CD4-positive, alpha-beta T cell treated with Interleukin-17A for 1 hour (primary cell): ENCODE measurements at places on chromosomes 13 and 19.

GRCh38 chr19:798415-799075 lies 1.3 kb downstream of the PTBP1 start:
- DNase-seq, result no peak

DNA sequence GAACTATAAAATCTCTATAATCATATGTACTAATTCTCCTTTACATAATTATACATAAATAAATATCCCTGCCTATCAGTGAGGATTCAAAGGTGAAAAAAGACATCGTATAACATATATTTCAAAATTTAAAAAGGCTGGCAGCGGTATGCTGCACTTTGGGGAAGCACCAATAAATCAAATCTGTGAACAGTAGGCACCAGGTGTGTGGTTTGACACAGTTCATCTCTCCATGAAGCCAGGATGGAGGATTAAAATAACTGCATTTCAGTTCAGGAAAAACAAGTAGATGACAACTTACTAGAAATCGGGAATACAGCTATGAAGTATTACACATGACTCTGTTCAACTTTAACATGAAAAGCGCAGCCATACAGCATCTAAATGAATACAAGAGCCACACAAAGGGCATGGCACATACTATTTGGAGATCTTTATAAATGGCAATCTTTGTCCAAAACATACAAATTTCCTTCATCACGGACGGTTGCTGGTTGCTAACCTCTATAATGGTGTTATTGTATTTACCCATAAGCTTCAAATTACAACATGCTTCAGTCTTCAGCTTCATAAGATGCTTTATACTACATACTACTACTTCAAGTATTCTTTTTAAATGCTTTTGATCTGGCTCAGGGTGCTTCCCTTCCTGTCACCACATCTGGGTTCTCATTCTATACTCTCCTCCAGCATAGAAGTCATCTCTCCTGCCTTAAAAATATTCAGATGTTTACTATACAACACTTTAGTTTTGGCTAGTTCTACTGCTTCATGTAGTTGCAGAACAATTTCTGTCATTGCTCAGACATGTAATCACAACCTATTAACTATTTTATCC lies 128.7 kb downstream of the KLF12 start:
- DNase-seq, result no peak

- DNase-seq, result no peak
Observed at GRCh38 chr13:107170270-107170931, 602.5 kb upstream of the ARGLU1 start.

DNA sequence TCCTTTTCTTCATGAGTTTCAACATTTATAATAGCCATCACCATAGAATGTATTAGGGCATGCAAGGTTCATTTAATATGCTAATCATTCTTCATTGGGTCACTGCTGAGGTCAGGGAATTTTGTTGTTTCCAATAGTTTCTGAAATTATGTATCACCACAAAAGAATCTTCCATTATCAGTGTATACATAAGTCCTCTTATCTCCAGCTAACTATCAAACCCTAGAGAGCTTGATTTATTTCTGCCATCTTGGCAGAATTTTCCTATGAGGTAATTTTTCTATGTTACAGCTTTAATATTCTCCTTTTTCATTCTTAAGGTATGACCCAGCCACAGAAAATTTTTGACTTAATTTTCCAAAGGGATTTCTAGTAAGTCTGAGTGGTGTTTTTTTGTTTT lies 415.0 kb upstream of the SLITRK1 start:
- no peak for DNase-seq

DNA sequence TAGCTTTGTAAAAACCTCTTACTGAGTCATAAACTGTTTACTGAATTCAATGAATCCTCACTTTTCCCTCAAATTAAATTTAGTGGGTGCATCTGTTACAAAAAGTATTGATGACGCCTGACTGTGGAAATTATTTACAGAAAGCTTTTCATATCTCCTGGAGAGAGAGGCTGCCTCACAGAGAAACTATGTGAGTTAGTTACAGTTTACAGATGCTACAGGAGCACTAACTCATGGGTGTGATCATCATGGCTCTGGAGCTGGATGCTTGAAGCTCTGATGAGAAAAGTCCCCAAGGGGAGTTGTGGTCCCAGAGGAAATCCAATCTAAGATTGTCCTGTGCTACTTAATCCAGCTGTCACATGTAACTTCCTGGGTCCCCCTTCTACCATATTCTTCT lies 590.8 kb downstream of the LMO7 start:
- no peak for DNase-seq

DNA sequence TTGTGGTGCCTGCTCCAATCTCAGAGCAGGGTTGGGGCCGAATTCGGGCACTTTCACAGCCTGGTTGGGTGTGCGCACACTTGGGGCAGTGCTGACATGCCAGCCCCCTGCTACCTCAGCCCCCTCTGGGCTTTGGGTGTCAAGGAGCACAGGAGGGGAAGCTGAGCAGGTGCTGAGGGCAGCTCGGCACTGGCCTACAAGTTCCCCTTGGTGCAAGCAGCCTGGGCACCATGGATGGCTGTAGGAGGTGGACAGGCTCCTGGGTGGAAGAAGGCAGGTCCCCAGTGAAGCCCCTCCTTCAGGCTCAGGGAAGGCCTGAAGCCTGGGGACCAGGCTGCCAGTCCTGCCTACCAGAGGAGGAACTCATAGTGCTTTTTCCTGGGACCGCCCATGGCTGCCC lies 326.6 kb downstream of the NDFIP2 start:
- no peak for DNase-seq

DNA sequence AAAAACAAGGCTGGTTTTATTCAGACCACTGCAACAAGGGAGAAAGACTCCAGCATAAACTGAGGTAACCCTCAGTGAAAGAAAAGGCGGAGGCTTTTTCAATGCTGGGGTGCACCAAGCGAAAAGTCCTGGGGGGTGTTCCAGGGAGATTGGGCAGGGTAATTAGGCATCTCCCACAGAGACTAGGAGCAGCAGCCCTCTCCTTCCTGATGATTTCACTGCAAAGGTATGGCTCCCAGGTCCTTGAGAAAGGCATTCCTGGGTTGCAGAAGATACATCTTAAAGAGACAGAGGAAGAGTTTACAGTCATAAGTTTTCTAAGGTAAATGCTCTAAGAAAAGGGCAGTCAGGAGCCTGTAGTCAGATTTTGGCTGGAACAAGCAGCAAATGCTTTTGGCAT lies 412.0 kb downstream of the FOXO1 start:
- no peak for DNase-seq
